ENCODE measurements at places on chromosomes 7 and 10.
A peak's percentile ranks its signal among the peaks of the same experiment; 100 is the strongest.

DNA sequence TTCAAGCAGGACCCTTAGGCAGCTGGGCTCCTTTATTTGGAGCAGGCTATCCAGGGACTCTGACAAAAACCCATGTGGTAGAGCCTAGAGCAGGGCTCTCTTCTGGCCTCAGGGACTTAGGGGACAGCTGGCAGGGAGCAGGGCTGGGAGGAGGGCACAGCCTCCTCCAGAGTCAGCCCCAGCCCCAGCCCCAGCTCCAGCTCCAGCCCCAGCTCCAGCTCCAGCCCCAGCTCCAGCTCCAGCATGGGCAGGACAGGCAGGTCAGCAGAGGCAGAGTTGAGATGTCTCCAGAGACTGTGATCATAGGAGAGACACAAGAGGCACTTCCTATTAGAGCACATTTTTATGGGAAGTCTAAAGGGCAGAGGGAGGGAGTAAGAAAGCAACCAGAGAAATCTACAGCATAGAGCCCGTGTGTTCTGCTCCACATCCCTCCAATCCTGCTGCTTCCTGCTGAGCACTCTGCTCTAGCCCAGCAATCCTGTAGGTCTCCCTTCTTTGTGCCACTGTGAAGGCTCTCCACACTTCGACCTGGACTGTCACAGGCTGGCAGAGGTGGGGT lies 13.3 kb upstream of the C10orf53 start:
- DNase-seq: no peak

DNA sequence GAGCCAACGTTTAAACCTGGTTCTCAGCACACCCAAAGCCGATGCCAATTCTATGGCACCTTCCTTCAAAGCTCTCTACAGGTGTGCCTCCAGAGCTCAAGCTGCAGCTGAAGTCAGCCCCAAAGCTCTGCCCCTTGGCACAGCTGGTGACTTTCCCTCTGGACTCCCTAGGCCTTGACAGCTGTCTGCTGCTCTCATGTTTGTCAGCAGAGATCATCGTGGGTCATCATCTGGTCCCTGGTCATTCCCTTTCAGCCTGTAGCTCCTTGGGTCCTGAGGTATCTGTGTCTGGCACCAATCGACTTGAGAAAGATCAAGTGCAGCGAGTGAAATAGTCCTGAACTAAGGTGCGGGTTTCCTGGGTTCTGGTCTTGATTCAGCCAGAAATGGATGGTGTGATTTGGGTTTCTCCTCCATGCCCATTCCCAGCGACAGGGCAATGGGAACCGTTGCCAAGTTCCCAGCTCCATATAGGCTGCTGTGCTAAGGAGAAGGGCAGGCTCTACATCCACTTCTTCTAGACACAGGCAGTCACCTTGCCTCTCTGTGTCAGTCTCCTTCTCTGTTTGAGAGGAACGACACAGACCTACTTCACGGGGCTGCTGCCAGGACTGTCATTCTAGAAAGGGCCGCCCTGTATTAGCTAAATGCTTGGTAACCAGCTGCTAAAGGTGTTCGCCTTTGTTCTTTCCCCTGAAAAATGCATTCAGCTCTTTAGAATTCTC lies 3.6 kb downstream of the PKD1L1 start:
- DNase-seq: no peak

DNA sequence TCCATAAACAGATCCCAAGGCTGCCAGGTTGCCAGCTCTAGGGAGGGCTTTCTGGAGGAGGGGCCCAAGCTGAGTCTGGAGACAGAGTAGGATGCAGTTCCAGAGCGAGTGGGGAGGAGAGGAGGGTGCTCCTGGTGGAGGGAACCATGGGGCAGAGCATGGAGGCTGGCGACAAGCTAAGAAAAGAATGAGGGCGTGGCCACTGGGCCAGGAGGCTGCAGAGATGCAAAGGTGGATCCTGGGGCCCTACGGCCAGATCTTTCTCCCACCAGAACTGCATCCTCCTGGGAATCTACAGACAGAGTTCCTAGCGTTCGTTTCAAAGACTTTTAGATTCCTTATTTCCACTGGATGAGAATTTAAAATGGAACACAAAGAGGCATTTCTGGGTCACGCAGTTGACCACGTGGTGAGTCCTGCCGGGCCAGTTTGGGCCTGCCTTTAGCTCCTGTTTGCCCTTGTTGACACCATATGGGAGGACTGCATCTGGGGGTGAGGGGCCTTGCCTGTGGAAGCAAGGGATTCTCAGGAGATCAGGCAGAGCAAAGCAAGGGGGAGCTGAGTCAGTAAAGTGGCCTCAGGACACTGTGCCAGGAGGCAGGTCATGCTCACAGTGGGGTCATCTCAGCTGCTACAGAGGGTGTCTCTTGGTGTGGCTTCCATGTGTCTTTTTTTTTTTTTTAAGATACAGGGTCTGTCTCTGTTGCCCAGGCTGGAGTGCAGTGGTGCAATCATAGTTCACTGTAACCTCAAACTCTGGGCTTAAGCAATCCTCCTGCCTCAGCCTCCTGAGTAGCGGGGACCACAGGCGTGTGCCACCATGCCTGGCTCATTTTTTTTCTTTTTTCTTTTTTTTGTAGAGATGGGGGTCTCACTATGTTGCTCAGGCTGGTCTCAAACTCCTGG lies 137.8 kb downstream of the SH3PXD2A start:
- no peak for DNase-seq

DNA sequence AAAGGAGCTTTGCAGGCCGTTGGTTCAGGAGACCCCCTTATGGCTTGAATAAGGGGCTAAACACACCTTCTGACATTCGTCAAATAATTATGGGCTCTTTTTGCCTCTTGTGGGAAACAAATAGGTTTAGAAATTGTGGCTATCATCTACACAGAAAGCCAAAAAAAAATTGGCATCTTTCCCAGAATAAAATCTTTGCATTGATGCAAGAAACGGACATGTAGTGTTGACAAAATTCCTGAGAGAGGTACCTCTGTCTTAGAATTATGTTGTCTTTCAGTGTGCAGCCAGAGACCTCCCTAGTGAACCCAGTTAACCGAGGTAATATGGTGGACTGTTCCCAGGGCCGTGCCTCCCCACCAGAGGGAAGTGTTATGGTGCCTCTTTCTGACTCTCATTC lies 283.9 kb downstream of the SDHAF3 start:
- no peak for DNase-seq

GRCh38 chr10:27826369-27826768 lies 80.8 kb upstream of the MKX start:
- DNase-seq: no peak

- DNase-seq: no peak
These were observed 149.0 kb upstream of the CHST15 start for GRCh38 chr10:124242365-124242764.

- no peak for DNase-seq
These were observed 23.1 kb upstream of the JAZF1 start for GRCh38 chr7:28203508-28204240.

DNA sequence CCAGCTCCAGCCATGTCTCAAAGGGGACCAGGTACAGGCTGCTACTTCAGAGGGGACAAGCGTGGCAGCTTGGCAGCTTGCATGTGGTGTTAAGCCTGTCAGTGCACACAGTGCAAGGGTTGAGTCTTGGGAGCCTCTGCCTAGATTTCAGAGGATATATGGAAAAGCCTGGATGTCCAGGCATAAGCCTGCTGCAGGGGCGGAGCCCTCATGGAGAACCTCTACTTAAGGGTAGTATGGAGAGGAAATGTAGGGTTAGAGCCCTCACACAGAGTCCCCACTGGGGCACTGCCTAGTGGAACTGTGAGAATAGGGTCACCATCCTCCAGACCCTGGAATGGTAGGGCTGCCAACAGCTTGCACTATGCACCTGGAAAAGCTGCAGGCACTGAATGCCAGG lies 7.7 kb upstream of the NT5C3A start:
- DNase-seq: no peak

DNA sequence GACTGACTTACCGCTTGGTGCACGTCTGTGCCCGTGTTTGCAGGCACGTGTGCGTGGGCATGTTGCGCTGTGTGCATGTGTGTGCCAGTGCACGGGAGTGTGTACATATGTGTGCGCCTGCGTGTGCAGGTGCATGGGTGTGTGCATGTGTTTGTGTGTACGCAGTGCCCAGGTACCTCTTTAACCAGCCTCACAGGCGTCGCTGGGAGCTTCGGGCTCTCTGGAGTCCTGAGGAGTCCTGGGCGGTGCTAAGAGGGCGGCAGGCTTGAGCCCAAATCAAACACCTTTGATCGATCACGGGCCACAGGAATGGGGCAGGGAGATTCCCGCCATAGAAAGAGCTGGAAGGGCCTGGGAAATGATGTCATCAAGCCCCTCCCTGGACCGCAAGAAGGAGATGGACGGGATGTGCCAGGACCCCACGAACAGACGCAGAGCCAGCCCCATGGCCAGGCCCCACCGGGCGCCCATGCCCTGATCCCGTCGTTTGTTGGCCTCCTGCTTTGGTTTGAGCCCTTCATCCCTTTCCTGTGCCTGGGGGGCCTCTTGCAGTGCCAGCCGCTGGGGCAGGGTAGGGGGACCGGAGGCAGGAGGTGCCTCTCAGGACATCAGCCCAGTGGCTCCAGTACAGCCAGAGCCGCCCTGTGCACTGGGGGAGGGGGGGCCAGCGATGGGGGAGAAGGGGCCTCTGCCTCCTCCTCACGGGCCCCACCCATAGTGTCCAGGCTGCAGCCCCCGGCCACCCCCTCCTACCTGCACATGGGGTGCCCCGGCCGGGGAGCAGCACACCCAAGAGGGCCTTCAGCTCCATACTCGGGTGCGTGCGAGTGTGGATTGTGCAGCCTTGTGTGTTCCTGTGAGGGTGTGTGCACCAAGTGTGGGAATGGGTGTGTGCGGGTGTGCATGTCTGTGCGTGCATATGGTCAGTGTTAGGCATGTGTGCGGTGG lies 5.8 kb downstream of the KNDC1 start:
- no peak for DNase-seq

DNA sequence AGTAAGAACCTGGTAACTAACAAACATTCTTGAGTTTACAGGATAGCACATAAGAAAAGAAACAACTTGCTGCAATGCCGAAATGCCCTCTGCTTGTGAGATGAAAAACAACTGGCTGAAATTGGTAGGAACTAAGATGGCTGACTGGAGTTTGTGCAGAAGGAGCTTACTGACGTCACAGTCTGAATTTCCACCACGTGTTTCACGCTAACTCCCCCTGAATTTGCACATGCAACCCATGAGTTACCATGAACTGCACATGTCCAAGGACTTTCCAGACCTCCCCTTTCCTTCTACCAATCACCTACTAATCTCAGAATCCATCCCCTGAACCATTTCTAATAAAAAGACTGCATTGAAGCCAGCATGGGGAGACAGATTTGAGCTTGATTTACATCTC lies 86.3 kb upstream of the KCND2 start:
- DNase-seq: no peak

- peak; percentile 44 for DNase-seq
These were observed 102.7 kb downstream of the ZNF248 start for GRCh38 chr10:37754538-37755323.

DNA sequence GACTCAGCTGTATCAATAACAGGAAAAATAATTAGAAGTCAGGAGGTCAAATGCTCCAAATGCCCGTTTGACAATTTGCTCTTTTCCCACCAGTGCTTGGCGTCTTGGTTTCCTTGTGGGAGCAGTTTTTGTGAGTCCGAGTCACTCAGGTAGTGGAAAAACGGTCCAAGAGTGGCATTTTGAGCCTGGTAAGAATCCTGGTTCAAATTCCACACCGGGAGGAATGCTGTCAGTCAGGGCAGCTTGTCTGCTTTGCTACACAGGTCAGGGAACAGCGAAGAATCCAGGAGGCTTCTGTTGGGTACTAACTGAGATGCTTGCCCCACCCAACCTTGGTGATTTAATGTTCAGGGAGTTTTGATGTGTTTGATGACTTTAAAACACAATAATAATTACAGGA lies 209.5 kb downstream of the HERPUD2 start:
- DNase-seq: no peak

DNA sequence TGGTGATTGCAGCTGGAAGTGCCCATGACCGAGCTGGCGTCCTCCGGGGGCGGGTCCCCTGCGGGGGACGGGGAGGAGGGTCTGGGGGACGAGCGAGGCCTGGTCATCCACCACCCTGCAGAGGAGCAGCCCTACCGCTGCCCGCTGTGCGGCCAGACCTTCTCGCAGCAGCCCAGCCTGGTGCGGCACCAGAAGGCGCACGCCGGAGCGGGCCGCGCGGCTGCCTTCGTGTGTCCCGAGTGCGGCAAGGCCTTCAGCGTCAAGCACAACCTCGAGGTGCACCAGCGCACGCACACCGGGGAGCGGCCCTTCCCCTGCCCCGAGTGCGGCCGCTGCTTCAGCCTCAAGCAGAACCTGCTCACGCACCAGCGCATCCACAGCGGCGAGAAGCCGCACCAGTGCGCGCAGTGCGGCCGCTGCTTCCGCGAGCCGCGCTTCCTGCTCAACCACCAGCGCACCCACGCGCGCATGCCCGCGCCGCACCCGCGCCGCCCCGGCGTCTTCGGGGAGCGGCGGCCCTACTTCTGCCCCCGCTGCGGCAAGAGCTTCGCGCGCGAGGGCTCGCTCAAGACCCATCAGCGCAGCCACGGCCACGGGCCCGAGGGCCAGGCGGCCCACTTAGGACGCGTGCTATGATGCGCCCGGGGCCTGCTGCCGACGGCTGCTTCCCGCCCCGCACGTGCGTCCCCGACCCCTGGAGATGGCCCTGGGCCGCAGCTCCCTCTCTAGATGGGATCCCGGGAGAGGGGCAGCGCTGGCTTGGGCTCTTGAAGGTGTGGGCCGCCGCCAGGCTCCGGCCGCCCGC lies 28.7 kb downstream of the ZNF775 start:
- DNase-seq: no peak

DNA sequence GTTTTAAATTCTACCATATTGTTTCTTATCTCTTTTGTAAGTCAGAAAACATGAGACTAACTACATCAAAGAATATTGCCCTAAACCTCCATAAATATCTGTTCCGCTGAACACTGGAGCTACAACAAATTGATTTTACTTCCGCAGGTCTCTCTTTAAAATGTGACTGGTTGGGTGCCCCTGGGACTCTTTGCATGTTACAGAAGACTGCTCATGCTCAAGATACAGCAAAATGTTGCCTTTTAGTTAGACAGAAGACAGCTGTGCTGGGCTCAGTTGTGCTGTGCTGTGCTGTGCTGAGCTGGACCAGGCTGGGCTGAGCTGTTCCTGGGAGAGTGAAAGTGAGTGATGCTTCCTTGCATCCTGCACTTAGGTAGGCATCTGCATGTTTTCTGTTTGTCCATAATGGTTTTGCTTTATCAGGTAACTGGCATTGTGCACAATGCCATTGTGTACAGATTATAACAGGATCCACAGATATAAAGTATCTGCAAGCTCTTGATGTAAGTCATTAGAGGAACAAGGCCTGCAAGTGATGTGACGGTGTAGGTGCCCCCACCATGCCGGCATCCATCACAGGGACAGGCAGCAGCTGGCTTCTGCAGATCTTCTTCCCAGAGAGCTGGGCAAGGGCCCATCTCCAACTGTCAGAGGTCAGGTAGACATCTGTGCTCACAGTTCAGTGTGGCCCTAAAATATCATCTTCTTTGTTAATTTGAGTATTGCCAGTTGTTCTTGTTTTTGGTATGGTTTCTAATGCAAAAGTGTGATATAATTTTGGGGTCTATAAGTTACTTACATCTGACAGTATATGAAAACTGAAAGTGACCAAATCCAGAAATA lies 972.5 kb upstream of the CELF2 start:
- DNase-seq: no peak

GRCh38 chr7:87658553-87658952 lies 30.4 kb downstream of the RUNDC3B start:
- no peak for DNase-seq

GRCh38 chr10:22682237-22683139 lies 31.9 kb downstream of the PIP4K2A start:
- DNase-seq: no peak
